ENCODE measurements at places on chromosomes 1 and 21. TPM values are rescaled to one million over a fixed set of nuclear protein-coding genes. Genes with fewer than 3 reads are reported as not detected.

TMEM81 gene
- 1.8 TPM for total RNA-seq

PTTG1IP gene
- 377 TPM for total RNA-seq

CFHR1 gene
- total RNA-seq, result not detected

SLC5A9 gene
- not detected for total RNA-seq

PRR9 gene
- 2.0 TPM for total RNA-seq

HMGCS2 gene
- not detected for total RNA-seq

IGSF3 gene
- 11.1 TPM for total RNA-seq

TNFRSF8 gene
- total RNA-seq, result 7.7 TPM

RGS1 gene
- total RNA-seq, result not detected

PHC2 gene
- total RNA-seq, result 240 TPM

Data from HT1080 (cell line).